ENCODE measurements at places on chromosomes 2 and 18.

DNA sequence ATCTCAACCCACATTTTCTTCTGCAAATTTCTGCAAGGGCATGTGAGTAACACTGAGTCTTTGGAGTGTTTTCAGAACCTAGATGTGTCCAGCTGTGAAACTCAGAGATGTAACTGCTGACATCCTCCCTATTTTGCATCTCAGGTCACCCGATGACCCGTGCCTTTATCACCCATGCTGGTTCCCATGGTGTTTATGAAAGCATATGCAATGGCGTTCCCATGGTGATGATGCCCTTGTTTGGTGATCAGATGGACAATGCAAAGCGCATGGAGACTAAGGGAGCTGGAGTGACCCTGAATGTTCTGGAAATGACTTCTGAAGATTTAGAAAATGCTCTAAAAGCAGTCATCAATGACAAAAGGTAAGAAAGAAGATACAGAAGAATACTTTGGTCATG lies 8.0 kb downstream of the UGT1A1 start:
- no peak for DNase-seq

DNA sequence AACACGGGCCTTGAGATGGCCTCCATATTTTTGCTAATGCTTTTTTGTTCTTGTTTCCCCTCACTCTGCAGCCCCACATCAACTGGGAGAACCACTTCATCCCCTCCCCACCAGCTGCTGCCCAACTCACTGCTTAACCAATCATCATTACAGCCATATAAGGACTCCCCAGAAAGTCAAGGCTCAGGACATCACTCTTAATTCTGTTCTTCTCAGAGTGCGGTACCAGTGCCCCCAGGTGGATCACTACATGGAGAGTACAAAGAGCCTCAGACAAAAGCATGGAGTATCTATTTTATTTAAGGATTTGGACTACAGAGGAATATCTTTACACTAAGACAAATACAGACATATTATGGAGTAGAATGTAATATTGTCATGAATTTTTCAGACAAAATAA lies 340.6 kb downstream of the PAX3 start:
- DNase-seq: no peak

DNA sequence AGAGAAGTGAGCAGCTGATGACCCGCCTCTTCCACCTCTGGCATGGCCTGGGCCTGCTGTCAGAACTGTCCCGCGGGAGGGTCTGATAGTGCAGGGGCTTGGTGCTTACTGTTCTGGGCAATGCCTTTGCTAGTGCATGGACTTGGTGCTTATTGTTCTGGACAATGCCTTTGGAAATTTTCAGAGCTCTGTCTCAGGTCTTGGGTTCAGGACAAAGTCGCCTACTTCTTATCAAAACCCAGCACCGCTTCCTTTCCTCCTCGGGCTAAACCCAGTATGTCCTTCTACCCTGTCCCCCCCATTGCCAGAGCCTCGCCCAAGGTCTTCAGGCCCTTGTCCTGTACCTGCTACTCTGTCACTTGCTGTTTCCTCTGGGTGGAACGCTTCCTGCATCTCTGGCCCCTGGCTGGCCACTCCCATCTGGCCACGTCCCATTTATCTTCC lies 149.6 kb downstream of the ACKR3 start:
- no peak for DNase-seq

GRCh38 chr2:104444889-104445288 lies 409.0 kb upstream of the POU3F3 start:
- no peak for DNase-seq

DNA sequence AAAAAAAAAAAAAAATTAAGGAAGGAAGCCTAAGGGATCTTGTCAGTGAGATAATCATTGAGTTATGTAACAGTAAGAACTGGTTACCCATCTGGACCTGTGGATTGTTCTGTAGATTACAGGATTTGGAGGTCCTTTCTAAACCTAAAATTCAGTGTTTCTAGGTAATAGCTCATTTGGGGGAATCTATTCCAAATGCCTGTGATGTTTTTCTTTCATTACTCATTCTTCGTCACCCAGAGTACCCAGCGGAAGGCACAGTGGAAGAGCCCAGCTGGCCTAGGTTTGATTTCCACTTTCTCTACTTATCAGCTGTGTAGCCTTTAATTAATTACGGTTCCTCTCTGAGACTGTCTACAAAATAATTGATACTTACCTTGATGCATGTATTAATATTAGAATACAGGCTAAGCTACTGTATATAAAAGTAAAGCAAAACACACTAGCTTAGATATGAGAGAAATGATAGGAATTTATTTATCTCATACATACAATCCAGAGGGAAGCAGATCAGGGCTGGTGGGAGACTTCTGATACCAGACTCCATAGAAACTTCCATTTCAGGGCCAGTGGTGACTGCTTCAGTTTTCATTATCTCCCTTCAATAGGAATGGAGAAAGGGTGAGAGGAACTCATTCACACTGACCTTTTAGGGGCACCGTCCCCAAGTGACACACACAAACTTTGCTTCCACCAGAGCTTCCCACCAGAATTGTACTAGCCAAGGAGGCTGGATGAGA lies 115.8 kb upstream of the NOSTRIN start:
- DNase-seq: no peak

- DNase-seq: no peak
These were observed 48.2 kb downstream of the NCOA1 start for GRCh38 chr2:24539258-24539657.

DNA sequence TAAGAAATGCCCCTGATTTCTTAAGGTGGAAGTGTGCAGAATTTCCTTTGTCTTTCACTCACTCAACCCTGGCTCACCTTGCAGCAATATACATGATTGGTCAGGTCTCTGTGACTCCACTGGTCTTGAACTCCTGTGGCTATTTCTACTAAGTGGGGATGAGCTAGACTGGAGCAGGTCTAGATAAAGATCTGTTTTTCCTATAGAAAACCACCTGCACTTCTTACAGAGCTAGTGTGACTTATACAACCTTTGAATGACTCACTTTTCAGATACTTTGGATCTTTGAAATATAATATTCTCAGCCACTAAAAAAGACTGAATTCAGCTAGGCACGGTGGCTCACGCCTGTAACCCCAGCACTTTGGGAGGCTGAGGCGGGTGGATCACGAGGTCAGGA lies 98.5 kb upstream of the KCTD1 start:
- DNase-seq: no peak

Data from activated CD4-positive, alpha-beta T cell treated with anti-CD3 and anti-CD28 coated beads for 24 hours (primary cell).